ENCODE measurements at places on chromosomes 7 and 10. TPM values are rescaled to one million over a fixed set of nuclear protein-coding genes. Genes with fewer than 3 reads are reported as not detected.

The GRID1 gene
- 0.38 TPM for total RNA-seq

The PDE1C gene
- total RNA-seq: 7.1 TPM

The MBLAC1 gene
- total RNA-seq: 2.3 TPM

The CALML5 gene
- not detected for total RNA-seq

The TAS2R4 gene
- total RNA-seq: 0.33 TPM

The ZNF316 gene
- total RNA-seq: 13.5 TPM

The UPK3BL2 gene
- total RNA-seq: 3.8 TPM

The DOCK1 gene
- 27.3 TPM for total RNA-seq

The CNNM1 gene
- total RNA-seq: 19.0 TPM

The AEBP1 gene
- total RNA-seq: not detected

The DYDC2 gene
- total RNA-seq: not detected

The SPDYE6 gene
- total RNA-seq: not detected

The TFEC gene
- total RNA-seq: not detected

The GNAI1 gene
- 39.2 TPM for total RNA-seq

The RABGEF1 gene
- total RNA-seq: 26.7 TPM

The ERVW-1 gene
- not detected for total RNA-seq

The AFAP1L2 gene
- 23.6 TPM for total RNA-seq

The SPDYE17 gene
- total RNA-seq: not detected

The DNAJB6 gene
- total RNA-seq: 124 TPM

The ZNF438 gene
- total RNA-seq: 2.0 TPM

The HOXA10 gene
- total RNA-seq: 8.6 TPM

The PTPRE gene
- 3.7 TPM for total RNA-seq

The GRID2IP gene
- not detected for total RNA-seq

The NEUROD6 gene
- not detected for total RNA-seq

The SRRM3 gene
- total RNA-seq: 6.1 TPM

The HMX2 gene
- total RNA-seq: 0.15 TPM

The WEE2 gene
- total RNA-seq: not detected

The CALCR gene
- total RNA-seq: not detected

The SLIT1 gene
- 0.03 TPM for total RNA-seq

The CC2D2B gene
- not detected for total RNA-seq

The CALHM3 gene
- total RNA-seq: 0.45 TPM

The HOXA7 gene
- 4.9 TPM for total RNA-seq

The CDHR3 gene
- 5.2 TPM for total RNA-seq

The PRKCQ gene
- 4.2 TPM for total RNA-seq

The MYPN gene
- 2.5 TPM for total RNA-seq

The SEC24C gene
- total RNA-seq: 63.9 TPM

The UNCX gene
- total RNA-seq: 0.07 TPM

The LIPM gene
- total RNA-seq: not detected

All from A549 treated with DMSO at 1 μM for 4 hours (cell line).